ENCODE measurements at places on chromosomes 12 and 14.

- DNase-seq = no peak
Observed at GRCh38 chr12:28618171-28618570, 427.9 kb downstream of the CCDC91 start.

GRCh38 chr12:47990351-47991105 lies 13.7 kb downstream of the COL2A1 start:
- peak; percentile 48 for DNase-seq

DNA sequence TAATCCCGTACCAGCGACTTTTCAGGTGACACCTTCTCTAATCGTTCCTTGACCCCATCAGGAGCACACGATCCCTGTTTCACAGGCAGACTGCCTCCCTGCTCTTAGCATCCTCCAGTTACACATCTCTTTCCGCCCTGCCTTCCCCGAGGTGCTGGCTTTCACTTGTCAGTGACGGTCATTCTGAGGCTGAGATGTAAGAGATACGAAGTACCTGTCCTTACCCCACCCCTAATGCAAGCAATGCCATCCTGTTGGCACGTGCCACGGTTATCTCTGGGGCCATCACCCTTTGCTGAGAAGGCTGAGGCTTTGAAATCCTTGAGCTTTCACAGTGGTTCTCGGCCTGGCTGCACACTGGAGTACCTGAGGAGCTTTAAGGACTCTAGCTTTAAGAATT lies 24.4 kb downstream of the B4GALNT3 start:
- DNase-seq = no peak

- no peak for DNase-seq
Observed at GRCh38 chr12:22406627-22407026, 72.1 kb upstream of the ST8SIA1 start.

- DNase-seq = no peak
Observed at GRCh38 chr12:18415227-18415626, 153.9 kb downstream of the PIK3C2G start.

- no peak for DNase-seq
Observed at GRCh38 chr14:100533656-100534485, 53.3 kb downstream of the BEGAIN start.

DNA sequence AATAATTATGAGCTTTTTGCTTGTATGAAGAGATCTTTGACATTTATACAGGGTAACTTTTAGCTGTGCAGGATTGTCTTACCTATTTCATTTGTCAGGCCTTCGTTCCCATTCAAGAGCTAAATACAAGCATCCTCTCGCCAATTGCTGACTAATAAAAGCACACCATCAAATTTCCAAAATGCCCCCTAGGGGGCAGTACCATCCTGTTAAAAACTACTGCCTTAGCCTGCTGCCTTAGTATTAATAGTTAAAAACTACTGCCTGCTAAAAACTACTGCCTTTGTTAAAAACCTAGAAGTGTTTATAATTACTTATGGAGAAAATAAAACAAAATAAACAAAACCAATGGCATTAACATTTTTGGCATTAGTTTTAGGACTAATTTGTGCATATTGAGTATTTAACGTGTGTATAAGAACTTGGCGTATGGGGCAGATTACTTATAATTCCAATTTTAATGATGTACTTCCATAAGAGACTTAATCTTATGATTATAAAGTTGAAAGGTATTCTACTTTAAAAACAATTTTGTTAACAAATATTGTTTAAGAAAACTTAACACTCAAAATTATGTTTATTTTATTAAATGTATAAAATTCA lies 3.0 kb upstream of the IFI27L2 start:
- DNase-seq = peak; percentile 85

GRCh38 chr12:96399120-96399918 lies 920 bp downstream of the CDK17 start:
- peak; percentile 75 for DNase-seq

DNA sequence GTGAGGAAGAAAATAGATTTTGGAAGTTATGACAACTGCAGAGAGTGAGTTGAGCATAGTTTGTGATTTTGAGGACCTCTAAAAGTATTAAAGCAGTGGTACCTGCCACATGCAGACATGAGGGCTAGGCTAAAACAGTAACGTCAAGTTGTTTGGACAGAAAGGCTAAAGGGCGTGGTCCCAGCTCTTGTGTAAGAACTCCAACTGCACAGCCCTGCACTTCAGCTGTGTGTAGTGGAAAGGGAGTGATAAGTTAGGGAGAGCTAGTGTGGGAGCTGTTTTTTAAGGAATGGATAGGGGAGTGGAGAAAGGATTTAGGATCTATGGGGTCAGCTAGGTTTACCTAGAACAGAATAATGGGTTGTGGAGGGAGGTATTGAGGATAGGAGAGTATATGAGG lies 39.5 kb downstream of the TESPA1 start:
- DNase-seq = no peak

DNA sequence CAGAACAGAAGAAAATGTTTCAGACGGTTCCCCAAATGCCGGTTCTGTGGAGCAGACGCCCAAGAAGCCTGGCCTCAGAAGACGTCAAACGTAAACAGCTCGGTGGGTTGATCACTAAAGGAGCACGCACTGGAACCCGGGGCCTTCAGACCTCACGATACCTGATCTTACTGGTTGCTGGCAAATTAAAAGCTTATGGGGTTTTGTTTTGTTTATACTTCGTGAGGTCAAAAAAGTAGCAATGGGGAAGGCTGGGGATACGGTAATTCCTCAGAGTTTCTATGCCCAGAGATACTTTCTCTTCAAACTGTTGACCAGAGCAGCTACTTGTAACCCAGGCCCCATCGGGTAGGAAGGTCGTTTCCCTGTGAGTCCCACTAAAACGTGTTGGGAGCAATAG lies 1.7 kb downstream of the CDKN1B start:
- DNase-seq = peak; percentile 30

DNA sequence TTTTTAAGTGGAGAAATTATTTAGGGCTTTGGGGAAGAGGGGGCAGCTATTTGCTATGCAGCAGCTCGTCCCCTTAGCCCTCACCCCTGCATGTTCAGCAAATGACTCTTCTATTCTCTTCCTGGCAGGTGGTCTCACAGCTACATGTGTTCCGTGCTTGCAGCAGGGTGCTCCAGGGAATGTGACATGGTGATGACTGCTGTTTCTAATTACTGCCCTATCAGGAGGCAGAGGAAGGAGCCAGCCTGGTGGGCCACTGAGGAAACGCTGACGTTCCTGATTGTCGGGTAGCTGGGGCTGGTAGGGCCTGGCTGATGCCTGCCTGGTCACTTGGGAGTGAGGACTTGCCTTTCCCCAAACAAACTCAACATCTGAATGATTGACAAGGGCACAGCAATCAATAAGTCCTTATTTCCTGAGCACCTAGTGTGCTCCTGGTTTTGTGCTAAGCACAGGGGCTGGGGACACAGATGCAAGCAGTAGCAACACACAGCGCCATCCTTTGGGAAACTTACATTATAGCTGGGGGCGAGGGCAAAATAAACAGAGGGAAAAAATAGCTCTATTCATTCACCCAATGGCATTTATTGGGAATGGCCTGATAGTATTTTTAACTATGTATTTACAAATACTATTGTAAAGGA lies 377.8 kb downstream of the FUT8 start:
- no peak for DNase-seq

- no peak for DNase-seq
Observed at GRCh38 chr12:3602488-3602887, 111.5 kb downstream of the PRMT8 start.

DNA sequence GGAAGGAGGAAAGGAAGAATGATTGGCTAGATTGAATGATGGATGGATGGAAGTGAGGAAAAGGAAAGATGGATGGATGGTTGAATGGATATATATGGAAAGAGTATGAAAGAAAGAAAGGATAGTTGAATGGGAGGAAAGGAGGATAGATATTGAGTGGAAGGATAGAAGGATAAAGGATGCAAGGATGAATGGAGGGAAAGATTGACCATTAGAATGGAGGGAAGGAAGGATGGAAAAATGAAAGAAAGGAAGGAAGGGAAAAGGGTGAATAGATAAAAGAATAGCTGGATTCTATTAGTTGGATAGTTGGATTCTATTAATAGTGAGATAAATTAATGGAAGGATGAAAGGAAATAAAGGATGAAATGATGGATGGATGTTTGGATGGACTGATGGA lies 105.9 kb downstream of the CALM1 start:
- no peak for DNase-seq

GRCh38 chr12:127416796-127417195 lies 850.2 kb upstream of the TMEM132C start:
- no peak for DNase-seq

- peak; percentile 49 for DNase-seq
Observed at GRCh38 chr12:11621797-11622423, 27.6 kb upstream of the ETV6 start.

DNA sequence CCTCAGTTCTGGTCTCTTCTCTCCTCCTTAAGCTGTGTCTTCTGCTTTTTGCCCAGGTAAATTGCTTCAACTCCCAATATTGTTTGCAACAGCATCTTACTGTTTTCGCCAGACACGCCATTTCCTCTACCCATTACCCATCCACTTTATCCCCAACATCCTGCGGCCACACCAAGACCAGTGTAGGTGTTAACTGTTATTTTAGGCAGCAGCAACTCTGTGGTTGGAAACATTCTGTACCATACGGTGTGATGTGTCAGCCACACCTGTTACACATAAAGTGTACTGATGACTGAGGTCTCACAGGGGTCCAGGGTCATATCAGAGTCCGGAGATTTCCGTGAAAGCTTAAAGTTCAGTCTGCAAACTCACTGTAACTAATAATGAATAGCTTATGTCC lies 21.8 kb upstream of the KLRD1 start:
- DNase-seq = no peak

DNA sequence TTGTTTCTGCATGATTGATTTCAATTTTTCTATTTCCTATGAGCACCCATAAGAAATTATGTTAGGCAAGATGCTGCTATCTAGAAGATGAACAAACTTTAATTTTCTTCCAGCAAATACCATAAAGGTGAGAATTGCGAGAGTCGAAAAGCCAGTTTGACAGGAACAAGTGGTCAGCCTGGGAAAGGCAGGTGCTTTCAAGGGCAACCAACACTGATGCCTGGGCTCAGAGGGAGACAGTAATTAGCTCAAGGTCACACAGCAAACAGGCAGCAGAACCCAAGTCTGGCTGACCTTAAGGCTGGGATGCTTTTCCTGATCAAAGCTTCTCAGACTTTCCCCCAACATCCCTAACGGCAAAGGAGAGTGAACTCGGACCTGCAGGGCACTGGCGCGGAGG lies 6.8 kb upstream of the OTUB2 start:
- no peak for DNase-seq

GRCh38 chr14:102610968-102611811 lies 18.7 kb downstream of the RCOR1 start:
- no peak for DNase-seq

GRCh38 chr12:109182041-109182839 lies 65.9 kb downstream of the ACACB start:
- no peak for DNase-seq

All from CD4-positive, alpha-beta T cell treated with Interleukin-2 at 100 ng/mL for 4 hours (primary cell).